ENCODE measurements at places on chromosomes 7 and 10. TPM values are rescaled to one million over a fixed set of nuclear protein-coding genes. Genes with fewer than 3 reads are reported as not detected.

TAS2R3 gene
- total RNA-seq: 0.68 TPM

GSAP gene
- total RNA-seq: 1.4 TPM

PTN gene
- 9.3 TPM for total RNA-seq

TEX36 gene
- not detected for total RNA-seq

FBH1 gene
- total RNA-seq: 117 TPM

C7orf57 gene
- not detected for total RNA-seq

OR2A5 gene
- not detected for total RNA-seq

TSPAN33 gene
- total RNA-seq: 0.12 TPM

CALHM3 gene
- not detected for total RNA-seq

WNT8B gene
- not detected for total RNA-seq

PKD1L1 gene
- total RNA-seq: under 0.01 TPM

FKBP9 gene
- total RNA-seq: 474 TPM

RPP30 gene
- total RNA-seq: 28.0 TPM

SEMA3D gene
- 17.9 TPM for total RNA-seq

SPDYE1 gene
- not detected for total RNA-seq

SPAG6 gene
- total RNA-seq: not detected

HMX2 gene
- not detected for total RNA-seq

AASS gene
- total RNA-seq: 23.1 TPM

GPNMB gene
- total RNA-seq: 507 TPM

PRSS37 gene
- total RNA-seq: not detected

PDZD8 gene
- 10.8 TPM for total RNA-seq

OR6B1 gene
- total RNA-seq: not detected

FAM25A gene
- not detected for total RNA-seq

CALHM2 gene
- 27.1 TPM for total RNA-seq

CASTOR2 gene
- 15.9 TPM for total RNA-seq

CNNM1 gene
- under 0.01 TPM for total RNA-seq

HYAL4 gene
- not detected for total RNA-seq

PPP1R17 gene
- not detected for total RNA-seq

POM121L12 gene
- total RNA-seq: not detected

COMMD3 gene
- total RNA-seq: 27.8 TPM

JCAD gene
- 2.2 TPM for total RNA-seq

HOXA4 gene
- not detected for total RNA-seq

HOXA13 gene
- not detected for total RNA-seq

C10orf62 gene
- 0.08 TPM for total RNA-seq

PAX4 gene
- not detected for total RNA-seq

PI4K2A gene
- 16.9 TPM for total RNA-seq

FAM180A gene
- 16.3 TPM for total RNA-seq

CPA2 gene
- not detected for total RNA-seq

FAM241B gene
- total RNA-seq: not detected

BLVRA gene
- 22.7 TPM for total RNA-seq

RBM20 gene
- total RNA-seq: 0.45 TPM

GIMAP1 gene
- total RNA-seq: not detected

VSTM4 gene
- 0.23 TPM for total RNA-seq

TRPV5 gene
- total RNA-seq: not detected

FBXL13 gene
- total RNA-seq: 1.6 TPM
